ENCODE measurements at places on chromosomes 6 and 20.
A peak's percentile ranks its signal among the peaks of the same experiment; 100 is the strongest.

GRCh38 chr6:16184129-16184528, 54.3 kb upstream of the GMPR start:
- no peak for DNase-seq

DNA sequence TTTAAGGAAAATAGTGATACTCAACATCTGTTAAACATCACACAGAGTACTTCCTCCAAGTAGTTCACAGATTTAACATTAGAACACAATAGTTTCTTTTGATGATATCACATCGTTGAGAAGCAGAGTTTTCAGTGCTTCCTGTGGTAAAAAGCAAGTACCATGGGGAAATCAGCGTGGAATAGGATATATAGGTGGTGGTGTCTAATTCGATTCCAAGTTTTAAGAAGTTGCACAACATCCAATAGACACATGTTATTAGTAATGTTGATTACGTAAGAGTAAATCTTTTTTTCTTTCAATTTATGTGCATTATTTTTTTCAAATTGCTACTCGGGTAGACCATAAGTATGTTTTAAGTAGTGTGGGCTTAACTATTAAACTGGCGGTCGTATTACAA, 360.7 kb downstream of the NKAIN2 start:
- no peak for DNase-seq

DNA sequence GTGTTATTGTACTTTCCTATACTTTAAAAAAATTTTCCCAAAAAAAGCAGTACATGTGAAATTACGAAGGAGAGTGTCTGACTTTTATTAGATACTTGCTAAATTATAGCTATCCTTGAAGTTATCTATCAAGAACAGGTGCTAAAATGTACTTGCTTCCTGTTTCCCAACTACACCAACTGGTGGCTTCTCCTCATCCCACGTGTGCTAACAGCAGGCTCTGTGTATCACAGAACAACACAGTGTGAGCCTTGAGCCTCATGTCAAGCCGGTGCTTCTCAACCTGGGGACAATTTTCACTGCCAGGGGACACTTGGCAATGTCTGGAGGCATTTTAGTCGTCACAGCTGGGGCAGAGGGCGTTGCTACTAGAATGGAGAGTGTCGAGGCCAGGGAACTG, 36.2 kb upstream of the CDYL start:
- no peak for DNase-seq

DNA sequence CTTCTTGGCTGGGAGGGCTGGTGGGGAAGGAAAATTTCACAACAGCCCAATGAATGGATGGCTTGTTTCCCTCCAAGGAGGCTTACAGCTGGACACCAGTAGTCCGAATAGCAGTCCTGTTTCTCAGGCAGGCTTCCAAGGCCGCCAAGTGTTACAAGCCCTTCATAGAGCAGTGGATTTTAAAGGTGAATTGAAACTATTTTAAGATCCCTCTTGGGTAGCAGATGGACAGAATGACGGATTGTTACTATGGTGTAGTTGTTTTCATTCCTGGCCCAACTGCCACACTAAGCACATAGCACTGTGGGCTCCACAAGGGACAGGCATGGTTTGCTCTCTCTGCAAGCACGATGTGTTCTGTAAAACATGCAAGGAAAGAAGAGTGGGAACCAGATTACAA, 203.3 kb upstream of the TAB2 start:
- DNase-seq: no peak

DNA sequence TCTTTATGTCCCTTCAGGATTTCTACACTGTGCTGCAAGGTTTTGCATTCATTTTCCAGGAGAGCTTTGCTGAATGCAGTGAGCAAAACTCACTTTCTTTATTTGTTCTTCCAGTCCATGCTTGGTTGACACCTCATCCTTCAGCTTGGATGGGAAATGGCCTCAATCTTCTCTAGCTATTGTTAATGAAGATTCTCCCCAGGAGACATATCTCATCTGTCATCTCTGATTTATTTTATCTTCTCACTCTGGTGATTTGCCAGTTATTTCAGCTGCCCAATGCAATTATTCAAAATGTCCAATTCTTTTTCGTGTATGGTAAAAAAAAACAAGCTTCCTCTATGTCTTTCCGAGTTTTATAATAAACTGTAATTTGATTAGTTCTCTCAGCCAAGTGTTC, 77.9 kb upstream of the PAK5 start:
- DNase-seq: no peak

DNA sequence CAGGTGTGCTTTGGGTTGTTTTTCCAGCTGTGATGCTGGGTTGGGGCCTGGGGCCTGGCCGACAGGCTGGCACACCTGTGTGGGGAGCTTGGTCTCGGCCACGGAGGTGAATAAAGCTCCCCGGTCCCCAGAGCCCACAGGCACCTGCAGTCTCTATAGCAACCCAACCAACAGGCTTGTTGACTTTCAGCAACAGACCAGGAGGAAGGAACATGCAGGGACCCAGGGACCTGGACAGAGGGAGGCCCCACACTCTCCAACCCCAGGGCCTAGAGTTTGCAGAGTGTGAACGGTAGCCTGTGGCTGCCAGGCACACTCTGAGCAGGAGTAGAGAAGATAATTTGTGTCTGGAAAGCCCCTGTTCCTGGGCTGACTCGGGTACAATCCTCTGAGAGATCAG, 14.6 kb upstream of the SYNJ2 start:
- no peak for DNase-seq

- DNase-seq: no peak
Measured at GRCh38 chr6:90285611-90286381, 10.8 kb downstream of the BACH2 start.

DNA sequence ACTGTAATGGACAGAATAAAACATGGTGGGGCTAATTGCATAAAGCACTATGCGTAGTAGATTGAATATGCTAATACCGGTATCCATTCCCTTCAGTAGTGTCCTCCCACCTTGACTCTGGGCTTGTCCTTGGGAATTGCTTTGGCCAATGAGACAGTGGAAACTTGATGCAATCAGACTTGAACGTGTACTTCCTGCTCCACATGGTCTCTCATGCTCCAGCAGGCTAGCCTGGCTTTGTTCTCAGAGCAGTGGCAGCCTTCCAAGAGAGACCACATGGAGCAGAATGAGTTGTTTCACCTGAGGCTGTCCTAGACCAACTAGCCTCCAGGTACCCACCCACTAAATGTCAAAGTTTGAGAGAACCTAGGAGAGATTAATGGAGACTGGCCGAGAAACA, 37.0 kb upstream of the BTBD3 start:
- DNase-seq: no peak

- no peak for DNase-seq
Measured at GRCh38 chr20:38649275-38649891, 47.8 kb downstream of the ARHGAP40 start.

DNA sequence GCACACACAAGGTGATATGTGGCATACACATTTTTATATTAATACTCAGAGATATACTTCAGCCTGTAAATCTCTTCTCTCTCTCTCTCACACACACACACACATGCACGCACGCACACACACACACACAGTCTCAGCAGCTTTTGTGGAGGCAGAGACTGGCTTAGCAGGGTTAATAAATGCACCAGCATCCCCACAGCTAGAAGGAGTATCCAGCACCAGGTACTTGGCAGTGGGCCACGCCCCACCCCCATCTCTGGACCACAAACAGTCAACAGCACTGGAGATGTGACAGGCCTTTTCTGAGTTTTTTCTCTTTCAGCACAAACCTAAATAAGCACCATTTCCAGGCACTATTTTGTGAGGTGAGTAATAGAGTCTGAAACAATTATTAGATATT, 47.3 kb upstream of the LRFN2 start:
- DNase-seq: no peak

- DNase-seq: no peak
Measured at GRCh38 chr20:3740615-3741301, 8.3 kb downstream of the HSPA12B start.

DNA sequence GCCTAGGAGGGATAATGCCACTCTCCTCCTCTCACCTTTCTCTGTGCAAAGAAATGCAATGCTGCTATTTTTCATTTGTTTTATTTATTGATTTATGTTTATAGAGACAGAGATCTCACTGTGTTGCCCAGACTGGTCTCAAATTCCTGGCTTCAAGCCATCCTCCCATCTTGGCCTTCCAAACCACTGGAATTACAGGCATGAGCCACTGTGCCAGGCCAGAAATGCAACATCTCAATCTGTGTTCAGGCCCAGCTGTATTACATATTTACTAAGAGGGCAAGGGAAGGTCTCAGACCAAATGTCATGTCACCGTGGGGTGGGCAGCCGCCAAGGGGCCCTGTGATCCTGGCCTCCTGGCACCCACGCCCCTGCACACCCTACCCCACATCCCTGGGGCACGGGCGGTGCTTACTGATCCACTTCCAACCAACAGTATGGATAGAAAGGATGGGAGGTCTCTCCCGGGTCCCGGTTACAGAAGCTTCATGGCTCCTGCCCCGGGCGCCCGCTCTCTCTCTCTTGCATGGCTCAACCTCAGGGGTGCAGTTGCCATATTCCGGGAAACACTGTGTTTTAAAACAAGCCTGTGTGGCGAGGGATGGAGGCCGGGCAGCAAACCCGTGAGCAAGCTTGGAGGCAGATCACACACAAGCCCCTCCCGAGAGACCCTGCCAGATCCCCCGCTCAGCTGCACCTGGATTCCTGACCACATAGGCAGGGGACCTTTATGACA, 111.8 kb downstream of the AGPAT4 start:
- no peak for DNase-seq

- DNase-seq: no peak
Measured at GRCh38 chr20:4812641-4813075, 90.9 kb downstream of the PRND start.

GRCh38 chr6:14569394-14569793, 451.8 kb downstream of the CD83 start:
- no peak for DNase-seq

DNA sequence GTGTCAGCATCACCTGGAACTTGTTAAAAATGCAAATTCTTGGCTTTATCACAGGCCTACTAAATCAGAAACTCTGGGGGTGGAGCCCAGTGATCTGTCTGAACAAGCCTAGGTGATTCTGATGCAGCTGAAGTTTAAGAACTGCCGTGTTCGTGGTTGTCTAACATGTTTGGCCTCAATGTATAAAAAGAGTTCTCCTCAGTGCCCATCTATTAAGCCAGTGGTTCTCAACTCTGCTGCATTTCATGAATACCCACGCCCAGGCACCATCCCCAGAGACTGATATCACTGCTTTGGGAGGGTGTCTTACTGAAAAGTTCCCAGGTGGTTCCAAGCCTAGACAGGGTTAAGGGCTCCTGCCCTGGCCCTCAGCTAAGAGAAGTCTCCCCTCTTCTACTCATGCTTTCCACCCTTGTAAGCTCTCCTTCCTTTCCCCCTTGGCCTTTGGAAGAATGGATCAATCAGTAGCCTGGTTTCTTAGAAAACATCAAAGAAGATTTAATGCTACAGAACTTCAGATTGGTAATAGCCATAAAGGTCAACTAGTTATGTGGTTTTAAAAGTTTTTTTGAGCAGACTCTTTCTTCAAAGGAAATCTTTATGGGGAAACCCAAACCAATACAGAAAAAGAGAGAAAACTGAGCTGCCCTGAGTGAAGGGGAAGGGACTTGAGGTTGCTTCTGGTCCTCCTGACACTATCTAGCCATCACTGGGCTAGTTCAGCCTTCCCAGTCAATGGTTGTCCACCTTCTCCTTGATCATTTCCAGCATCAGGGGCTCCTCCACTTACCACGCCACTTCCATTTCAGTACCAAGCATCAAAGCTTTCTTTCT, 38.9 kb upstream of the TNFAIP3 start:
- DNase-seq: peak; percentile 76

DNA sequence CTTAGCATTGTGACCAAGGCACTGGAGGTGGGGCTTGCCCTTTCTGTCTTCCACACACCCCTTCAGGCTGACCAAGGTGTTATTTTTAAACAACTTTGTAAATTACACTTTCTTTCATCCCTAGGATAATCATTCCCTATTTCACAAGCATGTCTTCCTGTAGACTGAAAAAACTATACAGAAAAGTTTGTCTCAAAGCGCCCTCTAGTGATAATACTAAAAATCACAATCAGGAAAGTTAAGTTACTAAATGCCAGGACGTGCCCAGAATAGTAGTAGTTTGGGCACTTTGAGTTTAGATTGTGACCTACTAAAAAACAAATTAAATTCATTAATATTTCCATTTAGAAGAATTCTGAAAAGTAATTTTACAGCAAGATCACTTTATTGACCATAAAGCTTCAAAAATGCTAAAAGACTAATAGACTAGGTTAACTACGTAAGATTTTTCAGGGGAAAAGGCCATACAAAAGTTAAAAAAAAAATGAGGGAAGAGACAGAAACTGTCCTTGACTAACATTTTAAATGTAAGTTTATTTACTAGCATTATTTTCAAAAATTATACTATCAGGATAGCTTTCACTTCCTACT, 123.3 kb upstream of the DUSP22 start:
- no peak for DNase-seq

DNA sequence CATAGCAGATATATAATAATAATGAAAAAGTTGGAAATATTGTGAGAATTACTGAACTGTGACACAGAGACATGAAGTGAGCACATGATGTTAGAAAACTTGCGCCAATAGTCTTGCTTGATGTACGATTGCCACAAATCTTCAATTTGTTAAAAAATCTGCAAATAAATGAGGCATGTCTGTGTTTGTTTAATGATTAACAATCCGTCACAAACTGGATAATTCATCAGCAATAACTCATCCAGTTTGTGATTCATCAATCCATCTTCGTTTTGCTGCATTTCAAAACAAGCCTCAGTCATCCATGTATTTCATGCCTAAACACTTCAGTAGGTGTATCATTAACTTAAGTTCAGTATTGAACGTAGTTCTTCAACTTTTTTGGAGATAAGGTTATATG, 25.5 kb upstream of the SMIM26 start:
- DNase-seq: no peak

DNA sequence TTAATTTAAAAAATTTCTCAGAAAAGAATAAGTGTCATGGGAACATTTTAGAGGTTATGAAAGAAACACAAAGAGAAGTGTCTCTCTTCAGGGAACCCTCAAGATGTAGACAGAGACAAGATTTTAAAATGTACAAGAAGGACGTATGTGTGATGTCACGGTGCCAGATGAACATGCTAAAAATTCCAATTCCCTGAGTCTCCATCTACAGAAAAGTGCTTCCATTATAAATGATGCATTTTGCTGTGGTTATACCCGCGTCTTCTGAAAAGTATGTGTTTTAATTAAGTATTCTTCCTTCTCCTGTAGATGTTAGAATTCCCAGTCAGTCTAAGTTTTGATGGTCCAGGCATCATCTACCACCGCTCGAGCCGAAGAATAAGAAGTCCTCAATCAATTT, 489.1 kb downstream of the PREX1 start:
- DNase-seq: no peak

Data from stimulated activated naive CD8-positive, alpha-beta T cell treated with anti-CD3 and anti-CD28 coated beads, Interleukin-15, amount 100 ng/mL, for 72 hours (primary cell).